ENCODE measurements at places on chromosomes 6 and 20.
A peak's percentile ranks its signal among the peaks of the same experiment; 100 is the strongest.

GRCh38 chr6:360349-360748 is 31.2 kb upstream of the IRF4 start:
- no peak for ATAC-seq

GRCh38 chr6:26031151-26031594 is 56.1 kb upstream of the HFE start:
- ATAC-seq, result no peak

GRCh38 chr6:142683714-142684141 is 261.2 kb downstream of the HIVEP2 start:
- no peak for ATAC-seq

- peak; percentile 68 for ATAC-seq
These were observed 41.5 kb downstream of the SH3BGRL2 start for GRCh38 chr6:79672631-79673111.

DNA sequence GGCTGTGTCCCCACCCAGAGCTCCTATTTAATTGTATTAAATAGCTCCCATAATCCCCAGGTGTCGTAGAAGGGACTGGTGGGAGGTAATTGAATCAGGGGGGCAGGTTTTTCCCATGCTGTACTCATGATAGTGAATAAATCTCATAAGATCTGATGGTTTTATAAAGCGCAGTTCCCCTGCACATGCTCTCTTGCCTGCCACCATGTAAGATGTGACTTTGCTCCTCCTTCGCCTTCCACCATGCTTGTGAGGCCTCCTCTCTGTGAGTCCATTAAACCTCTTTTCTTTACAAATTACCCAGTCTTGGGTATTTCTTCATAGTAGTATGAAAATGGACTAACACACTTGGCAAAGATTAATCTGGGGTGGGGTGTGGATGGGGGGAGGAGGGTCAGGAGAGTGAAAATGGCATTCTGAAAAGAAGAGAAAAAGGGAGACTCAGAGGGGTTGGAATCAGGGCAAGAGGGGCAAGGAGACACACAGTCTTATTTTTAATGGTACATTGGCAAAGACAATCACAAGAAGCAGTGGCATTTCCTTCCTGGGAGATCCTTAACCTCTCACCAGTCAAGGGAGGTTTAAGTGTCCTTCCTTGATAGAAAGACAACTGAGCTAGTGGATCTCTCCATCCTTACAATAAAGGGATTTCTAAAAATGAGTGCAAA is 37.5 kb upstream of the NOX3 start:
- no peak for ATAC-seq

DNA sequence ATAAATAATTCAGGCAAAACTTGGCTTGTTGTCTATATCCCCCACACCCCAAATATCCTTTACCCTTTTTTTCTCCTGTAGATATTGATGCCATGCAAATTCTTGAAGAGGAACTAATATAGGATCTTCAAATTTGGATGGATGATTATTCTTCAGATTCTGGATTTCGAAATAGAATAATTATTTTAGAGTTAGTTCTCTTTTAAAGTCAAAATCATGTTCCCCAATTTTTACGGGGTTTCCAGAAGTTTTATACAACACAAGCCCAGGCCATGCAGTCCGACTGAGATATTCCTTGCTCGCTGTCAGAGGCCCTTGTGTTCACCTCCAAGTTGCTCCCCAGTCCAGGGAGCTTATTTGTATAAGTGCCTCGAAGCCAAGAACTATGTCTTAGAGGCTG is 4.4 kb downstream of the PPIL6 start:
- ATAC-seq, result no peak

- no peak for ATAC-seq
These were observed 53.2 kb upstream of the IFNGR1 start for GRCh38 chr6:137272403-137272802.

- no peak for ATAC-seq
These were observed 111.0 kb upstream of the TFAP2D start for GRCh38 chr6:50602292-50602691.

DNA sequence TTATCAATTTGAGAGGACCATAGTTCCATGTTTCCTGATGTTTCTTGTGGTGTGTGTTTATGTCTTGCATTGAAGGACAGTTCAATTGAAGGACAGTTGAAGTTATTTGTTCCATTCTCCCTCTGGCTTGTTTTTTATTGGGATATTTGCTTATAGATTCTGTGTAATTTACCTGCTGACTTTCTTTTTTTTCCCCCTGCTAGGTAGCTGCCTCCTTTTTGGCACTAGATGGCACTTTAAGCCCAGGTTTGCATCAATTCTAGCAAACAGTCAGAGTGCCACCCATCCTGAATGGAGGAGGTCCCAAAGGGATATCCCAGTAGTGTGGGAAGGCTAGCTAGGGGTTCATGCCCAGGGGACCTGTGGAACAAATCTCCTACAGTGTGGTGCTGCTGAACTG is 78.1 kb downstream of the CFAP61 start:
- no peak for ATAC-seq

- no peak for ATAC-seq
These were observed 157.7 kb upstream of the GGTLC1 start for GRCh38 chr20:24146231-24146634.

GRCh38 chr20:63932606-63933160 is 23.5 kb downstream of the UCKL1 start:
- no peak for ATAC-seq

GRCh38 chr20:22379472-22379871 is 204.9 kb downstream of the FOXA2 start:
- ATAC-seq, result no peak

GRCh38 chr6:158039178-158039557 is 57.5 kb downstream of the SYNJ2 start:
- peak; percentile 21 for ATAC-seq

DNA sequence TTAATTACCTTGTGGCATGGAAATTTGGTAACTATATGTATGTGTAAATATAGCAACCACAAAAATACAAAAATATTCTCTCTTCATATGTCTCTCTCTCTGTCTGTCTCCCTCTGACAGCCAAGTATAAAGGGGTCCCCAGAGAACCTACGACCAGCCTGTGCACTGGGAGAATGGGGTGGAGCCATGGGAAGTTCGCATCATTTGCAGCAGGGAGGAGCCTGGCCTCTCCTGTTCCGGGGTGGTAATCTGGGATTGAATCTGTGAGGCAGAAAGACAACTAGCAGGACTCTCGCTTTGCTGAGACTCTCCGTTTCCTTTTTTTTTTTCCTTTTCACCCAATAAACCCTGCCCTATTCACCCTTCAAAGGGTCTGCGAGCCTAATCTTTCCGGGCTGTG is 1109.1 kb downstream of the HACE1 start:
- ATAC-seq, result no peak

DNA sequence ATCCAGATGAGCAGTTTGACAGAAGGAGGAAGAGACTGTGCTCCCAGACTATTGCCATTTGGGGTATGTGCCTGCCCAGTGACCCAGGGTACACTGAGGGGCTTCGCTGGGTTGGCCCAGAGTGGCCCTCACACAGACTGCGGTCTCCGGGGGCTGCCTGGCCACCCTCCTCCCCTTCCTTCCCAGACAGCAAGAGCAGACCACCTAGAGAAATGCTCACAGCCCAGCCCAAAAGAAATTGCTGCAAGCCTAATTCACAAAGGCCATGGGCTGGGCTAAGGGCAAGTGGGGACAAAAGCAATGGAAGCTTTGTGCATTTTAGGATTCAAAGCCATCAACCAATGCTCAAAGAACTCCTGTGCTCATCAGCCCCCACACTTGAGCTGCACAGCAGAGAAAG is 277.6 kb downstream of the CDC5L start:
- no peak for ATAC-seq

DNA sequence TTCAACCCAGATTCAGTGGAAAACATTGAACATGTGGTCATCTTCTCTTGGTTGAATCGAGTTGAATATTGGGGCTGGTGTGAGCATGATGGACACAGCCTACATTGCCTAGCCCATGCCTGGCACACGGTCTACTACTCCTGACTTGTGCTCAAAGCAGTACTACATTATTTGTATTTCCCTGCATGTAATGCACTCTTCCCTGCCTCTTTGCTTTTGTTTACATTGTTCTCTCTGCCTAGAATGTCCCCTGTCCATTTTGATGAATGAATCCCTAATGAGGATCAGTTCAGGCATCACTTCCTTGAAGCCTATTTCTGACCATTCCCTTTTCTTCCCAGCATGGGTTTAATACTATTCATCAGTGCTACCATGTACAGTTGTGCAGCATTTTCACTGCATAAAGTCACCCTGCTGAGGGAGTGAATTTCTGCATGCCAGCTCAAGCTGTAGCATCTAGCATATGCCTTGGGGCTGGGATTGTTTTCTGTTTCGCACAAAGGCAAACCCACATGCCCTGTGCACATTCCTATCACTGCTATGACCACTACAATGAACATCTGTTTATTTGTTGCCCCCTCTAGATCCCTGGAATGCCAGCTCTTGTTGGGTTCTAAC is 75.3 kb upstream of the CCN6 start:
- no peak for ATAC-seq

GRCh38 chr20:13081877-13082276 is 73.1 kb downstream of the SPTLC3 start:
- ATAC-seq, result no peak

GRCh38 chr20:52586660-52587059 is 385.5 kb upstream of the TSHZ2 start:
- no peak for ATAC-seq

DNA sequence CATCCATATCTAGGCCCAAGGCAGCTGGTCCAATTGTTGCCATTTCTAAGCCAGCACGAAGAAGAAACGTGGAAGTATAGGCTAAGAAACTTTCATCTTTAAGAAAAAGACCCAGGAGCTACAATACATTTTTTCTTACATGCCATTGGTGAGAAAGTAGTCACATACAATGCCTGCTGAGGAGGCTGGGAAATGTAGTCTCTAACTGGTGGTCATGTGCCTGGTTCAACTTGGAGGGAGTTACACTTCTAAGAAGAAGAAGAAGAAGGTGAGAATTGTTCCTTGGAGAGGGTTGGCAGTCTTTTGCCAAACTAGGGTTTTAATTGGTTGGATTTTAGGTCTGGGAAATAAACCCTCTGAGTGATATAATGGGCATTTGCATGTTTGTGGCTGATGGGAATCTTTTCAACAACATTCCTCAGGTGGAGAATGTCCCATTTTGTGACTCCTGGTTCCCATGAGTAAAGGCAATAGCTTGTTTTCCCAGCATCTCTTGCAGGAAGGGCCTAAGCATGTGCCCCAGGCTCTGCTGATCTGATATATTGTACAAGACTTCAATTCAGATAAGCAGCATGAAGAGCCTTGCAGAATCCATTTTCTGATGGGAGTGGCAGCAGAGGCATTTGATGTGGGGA is 47.0 kb upstream of the PREP start:
- peak; percentile 71 for ATAC-seq

- no peak for ATAC-seq
These were observed 332.6 kb upstream of the TBX18 start for GRCh38 chr6:85096976-85097375.

- ATAC-seq, result no peak
These were observed 131.6 kb downstream of the DST start for GRCh38 chr6:56510984-56511531.

GRCh38 chr20:46182276-46183200 is 64.4 kb downstream of the CD40 start:
- no peak for ATAC-seq

GRCh38 chr6:37745748-37746147 is 48.1 kb upstream of the MDGA1 start:
- ATAC-seq, result no peak

GRCh38 chr20:63688228-63689045 is 8.0 kb upstream of the TNFRSF6B start:
- ATAC-seq, result no peak

DNA sequence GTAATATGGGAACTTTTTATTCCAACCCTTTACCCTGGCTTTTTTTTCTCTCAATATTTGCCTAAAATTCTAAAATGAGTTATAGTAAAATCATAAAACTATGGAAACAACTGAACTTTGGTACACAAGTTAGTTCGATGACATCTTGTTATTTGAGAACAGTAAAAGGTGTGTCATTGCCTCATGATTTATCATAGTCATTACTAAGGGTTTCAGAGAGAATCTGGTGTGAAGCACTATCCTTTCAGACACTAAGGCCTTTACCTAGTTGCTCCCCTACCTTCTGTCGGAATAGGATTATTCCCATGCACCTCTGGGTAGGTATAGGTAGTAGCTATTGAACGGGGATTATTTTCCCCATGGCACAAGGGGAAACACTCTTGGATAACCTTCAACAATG is 11.4 kb downstream of the TAF11 start:
- ATAC-seq, result no peak

DNA sequence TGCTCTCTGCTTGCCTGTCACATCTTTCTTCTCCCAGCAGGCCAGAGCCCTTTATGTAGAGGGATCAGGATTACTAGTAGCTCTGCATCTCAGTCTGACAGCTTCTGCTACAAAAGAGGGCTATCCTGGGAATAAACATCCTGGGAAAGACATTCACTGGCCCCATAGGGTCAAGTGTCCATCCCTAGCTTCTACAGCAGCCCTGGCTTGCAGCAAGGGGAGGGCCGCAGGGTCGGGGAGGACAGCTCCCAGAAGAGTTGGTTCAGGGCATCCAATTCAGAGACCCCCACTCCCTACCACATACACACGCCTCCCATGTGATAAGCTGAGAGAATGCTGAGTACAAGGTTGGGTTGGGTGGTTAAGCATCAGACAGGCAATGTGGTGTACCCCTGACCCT is 154.1 kb upstream of the PDE10A start:
- no peak for ATAC-seq

- ATAC-seq, result no peak
These were observed 2.3 kb downstream of the POFUT1 start for GRCh38 chr20:32209850-32210605.

- no peak for ATAC-seq
These were observed 16.1 kb upstream of the LAMP5 start for GRCh38 chr20:9498322-9498721.

DNA sequence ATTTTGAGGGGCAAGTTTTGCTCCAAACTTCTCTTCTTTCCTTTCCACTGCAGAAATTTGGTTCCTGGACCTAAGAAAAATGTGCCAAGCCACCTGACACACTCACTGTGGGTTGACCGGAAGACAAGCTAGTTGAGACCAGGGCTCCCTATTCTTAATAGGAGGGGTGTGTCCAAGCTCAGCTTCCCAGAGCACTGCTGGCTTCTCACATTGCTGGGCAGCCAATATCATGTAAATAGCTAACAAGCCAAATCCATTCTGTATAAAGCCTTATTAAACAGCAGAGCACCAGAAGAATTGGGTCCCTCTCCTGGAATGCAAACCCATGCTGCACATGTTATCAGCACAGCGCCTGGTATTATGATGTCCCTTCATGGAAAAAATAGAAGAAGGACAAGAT is 17.0 kb upstream of the SAMD3 start:
- ATAC-seq, result peak; percentile 64

All from SK-N-SH treated with all-trans-retinoic acid at 6 μM for 48 hours (cell line).